Activated CD4-positive, alpha-beta T cell treated with anti-CD3 and anti-CD28 coated beads, Interleukin-2, amount 10 ng/mL, durations not matched to agents 24 days and 14 days (primary cell): ENCODE measurements at places on chromosomes 16 and 17. TPM values are rescaled to one million over a fixed set of nuclear protein-coding genes. Genes with fewer than 3 reads are reported as not detected.
A peak's percentile ranks its signal among the peaks of the same experiment; 100 is the strongest.

Gene TNP2
- total RNA-seq, result not detected in 2 replicates

Gene LRRC37A2
- 6.0 and 6.2 TPM in 2 replicates for total RNA-seq

DNA sequence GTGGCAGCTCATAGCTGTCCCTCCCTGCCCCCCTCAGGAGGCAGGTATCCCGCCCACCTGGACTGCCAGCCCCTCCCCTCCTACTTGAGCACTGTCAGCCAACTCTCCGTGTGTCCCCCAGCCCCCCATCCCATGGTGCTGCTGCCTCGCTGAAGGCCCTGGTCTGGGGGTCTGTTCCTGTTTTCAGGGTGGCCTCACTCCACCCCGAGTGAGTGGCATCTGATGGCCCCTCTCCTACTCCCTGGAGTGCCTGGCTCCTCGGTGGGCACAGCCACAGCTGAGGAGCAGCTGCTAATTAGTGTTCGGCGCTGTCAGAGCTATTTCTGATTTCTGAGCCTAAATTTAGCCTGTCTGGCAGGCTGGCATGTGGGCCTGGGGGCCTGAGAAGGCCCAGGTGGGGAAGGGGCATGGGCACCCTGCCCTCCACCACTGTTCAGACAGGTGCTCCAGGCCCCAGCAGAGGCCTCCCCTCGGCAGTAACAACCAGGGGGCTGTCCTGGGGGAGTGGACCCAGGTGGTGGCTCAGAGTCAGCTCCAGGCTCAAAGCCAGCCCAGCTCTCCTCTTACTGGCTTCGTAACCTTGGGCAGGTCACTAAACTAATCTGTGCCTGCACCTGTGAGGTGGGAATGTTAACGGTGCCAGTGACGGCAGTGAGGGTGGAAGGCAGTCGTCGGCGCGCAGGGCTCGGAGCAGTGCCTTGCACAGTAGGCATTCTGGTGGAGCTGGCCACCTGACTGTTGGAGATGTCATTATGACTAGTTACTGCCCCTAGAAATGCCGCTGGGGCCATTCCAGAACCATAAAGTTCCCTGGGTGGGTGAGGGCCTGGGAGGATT is 6.5 kb downstream of the FMNL1 start:
- peak; percentile 72 for DNase-seq

Gene USP10
- total RNA-seq, result 148 and 177 TPM in 2 replicates

- no peak for DNase-seq
These were observed 432.5 kb downstream of the RBFOX1 start for GRCh38 chr16:7765079-7765550.

DNA sequence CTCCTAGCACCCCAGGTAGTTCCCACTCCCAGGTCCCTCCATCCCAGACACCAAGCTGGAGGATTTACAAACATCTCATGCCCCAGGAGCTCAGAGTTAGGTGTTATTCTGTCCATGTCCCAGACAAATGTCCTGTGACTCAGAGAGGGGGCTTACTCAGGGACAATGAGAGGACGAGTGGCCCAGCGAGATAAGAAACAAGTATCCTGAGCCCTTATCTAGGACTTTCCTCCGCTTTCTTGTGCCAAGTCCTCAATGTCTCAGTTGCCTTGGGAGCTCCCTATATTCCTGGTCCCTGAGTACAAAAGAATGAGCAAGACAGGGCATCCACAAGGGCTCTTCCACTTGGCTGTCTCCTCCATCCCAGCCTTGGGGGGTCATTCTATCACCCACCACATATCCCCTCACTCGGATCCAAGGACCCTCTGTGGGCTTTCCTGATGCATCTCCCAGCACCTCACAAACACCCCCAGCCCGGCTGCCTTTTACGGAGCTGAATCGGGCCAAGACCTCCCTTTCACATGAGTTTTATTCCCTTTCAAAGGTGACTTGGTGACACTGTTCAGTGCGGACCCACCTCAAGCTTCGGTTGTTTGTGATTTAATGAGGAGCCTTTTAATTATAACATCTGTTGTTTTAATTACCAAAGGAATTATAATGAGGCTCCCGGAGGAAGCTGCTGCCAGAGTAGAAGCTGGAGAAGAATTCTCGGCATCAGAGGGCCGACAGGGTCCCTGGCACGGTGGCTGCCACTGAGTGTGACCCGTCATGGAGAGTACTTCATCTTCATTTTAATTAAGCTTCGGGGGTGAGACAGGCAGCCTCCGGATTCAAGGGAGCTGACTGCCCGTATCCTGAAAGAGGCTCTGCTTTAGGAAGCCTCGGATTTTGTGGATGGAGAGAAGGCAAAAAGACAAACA is 121.5 kb downstream of the WSCD1 start:
- no peak for DNase-seq

- DNase-seq, result no peak
These were observed 260.3 kb downstream of the FTO start for GRCh38 chr16:53964145-53964790.

Gene CCL5
- 19.6 and 20.7 TPM in 2 replicates for total RNA-seq

Gene ZNF207
- total RNA-seq, result 269 and 272 TPM in 2 replicates

Gene RHBDL1
- 1.1 and 1.2 TPM in 2 replicates for total RNA-seq

Gene GPR139
- not detected in 2 replicates for total RNA-seq

- DNase-seq, result no peak
These were observed 10.0 kb downstream of the GPT2 start for GRCh38 chr16:46894036-46894672.

DNA sequence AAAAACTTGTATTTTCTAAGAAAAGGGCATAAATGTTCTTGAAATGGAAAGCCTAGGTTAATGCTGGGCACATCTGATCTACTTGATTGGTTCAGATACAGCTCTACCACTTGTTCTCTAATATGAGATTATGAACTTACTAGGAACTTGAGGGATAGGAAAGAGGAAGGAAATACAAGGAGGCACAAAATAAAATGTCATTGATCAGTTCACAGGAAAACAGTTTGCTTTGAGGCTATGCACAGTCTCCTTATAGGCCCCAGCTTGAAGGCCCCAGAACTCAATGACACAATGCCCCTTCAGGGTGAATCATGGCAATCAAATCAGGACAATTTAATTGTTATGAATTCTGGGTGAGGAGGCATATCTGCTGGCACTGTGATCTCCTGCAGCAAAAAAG is 27.1 kb downstream of the NXPH3 start:
- no peak for DNase-seq

GRCh38 chr16:11042191-11042590 is 97.8 kb downstream of the CLEC16A start:
- DNase-seq, result no peak

- peak; percentile 92 for DNase-seq
These were observed 70.8 kb downstream of the ABR start for GRCh38 chr17:1108765-1109605.

Gene DHX58
- 22.9 and 25.8 TPM in 2 replicates for total RNA-seq

Gene TP53TG3F
- not detected in 2 replicates for total RNA-seq

DNA sequence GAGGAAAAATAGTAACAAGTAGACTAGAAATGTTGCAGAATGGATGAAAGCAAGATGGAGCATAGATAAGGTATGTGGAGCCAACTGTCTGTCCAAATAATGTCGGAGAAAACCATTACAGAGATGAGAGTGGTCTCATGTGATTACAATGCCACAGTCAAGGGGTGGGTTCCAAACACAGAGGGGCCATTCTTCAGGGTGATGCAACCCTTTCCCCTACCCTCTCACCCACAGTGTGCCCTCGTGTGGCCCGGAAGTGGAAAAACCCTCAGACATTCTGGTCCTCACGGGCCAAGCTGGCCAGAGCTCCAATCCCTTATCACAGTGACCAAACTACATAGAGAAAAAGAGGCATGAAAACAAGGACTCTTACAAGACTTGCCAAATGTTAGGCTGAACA is 17.7 kb upstream of the HS3ST3A1 start:
- DNase-seq, result no peak

Gene TSPAN10
- total RNA-seq, result 0.14 and 0.37 TPM in 2 replicates

GRCh38 chr16:21116148-21116693 is 34.4 kb downstream of the DNAH3 start:
- DNase-seq, result no peak

Gene CBX4
- 18.5 and 19.4 TPM in 2 replicates for total RNA-seq

GRCh38 chr17:69300222-69300621 is 26.7 kb downstream of the ABCA5 start:
- DNase-seq, result no peak
